ENCODE measurements at places on chromosomes 12 and 14. TPM values are rescaled to one million over a fixed set of nuclear protein-coding genes. Genes with fewer than 3 reads are reported as not detected.

The SPIC gene
- not detected for total RNA-seq

The CCDC196 gene
- not detected for total RNA-seq

The IPO4 gene
- total RNA-seq = 71.6 TPM

The CATSPERB gene
- total RNA-seq = 0.11 TPM

The PLEKHG7 gene
- total RNA-seq = not detected

The TMEM132D gene
- 2.0 TPM for total RNA-seq

The PMEL gene
- 1.5 TPM for total RNA-seq

The CNTN1 gene
- 16.2 TPM for total RNA-seq

The KDM5A gene
- 57.7 TPM for total RNA-seq

The CELA1 gene
- not detected for total RNA-seq

The TIMM9 gene
- total RNA-seq = 20.9 TPM

The ARHGDIB gene
- total RNA-seq = 3.9 TPM

The KLRC4 gene
- total RNA-seq = not detected

The OR4E2 gene
- total RNA-seq = 0.12 TPM

The TPH2 gene
- under 0.01 TPM for total RNA-seq

The SLC6A15 gene
- total RNA-seq = 78.4 TPM

The ADGRD1 gene
- 0.11 TPM for total RNA-seq

The SLC5A8 gene
- total RNA-seq = not detected

The TRIM9 gene
- 0.62 TPM for total RNA-seq

The KRT2 gene
- not detected for total RNA-seq

The TAS2R19 gene
- total RNA-seq = 7.9 TPM

The ACSS3 gene
- total RNA-seq = 16.2 TPM

The C12orf60 gene
- total RNA-seq = 0.50 TPM

The CMA1 gene
- total RNA-seq = not detected

The SMCO3 gene
- total RNA-seq = 0.11 TPM

The IL31 gene
- total RNA-seq = not detected

The FGF23 gene
- not detected for total RNA-seq

The C12orf50 gene
- total RNA-seq = not detected

The HSPB8 gene
- 18.9 TPM for total RNA-seq

The ARID4A gene
- 11.1 TPM for total RNA-seq

The IRAK3 gene
- 2.0 TPM for total RNA-seq

The NFE2 gene
- total RNA-seq = not detected

The TCL1B gene
- not detected for total RNA-seq

The DHH gene
- 0.12 TPM for total RNA-seq

The TMEM253 gene
- total RNA-seq = not detected

The BDKRB2 gene
- total RNA-seq = 74.1 TPM

The BTBD7 gene
- 28.0 TPM for total RNA-seq

The SLC2A3 gene
- 129 TPM for total RNA-seq

The SERPINA10 gene
- under 0.01 TPM for total RNA-seq

The NOVA1 gene
- 4.1 TPM for total RNA-seq

The SOX5 gene
- total RNA-seq = 18.2 TPM

The LACRT gene
- total RNA-seq = not detected

The CLEC2A gene
- not detected for total RNA-seq
